Umbilical cord (tissue), 2 donors: ENCODE measurements at places on chromosomes 6 and 20.

GRCh38 chr6:137950581-137950980, 83.5 kb downstream of the TNFAIP3 start:
- DNase-seq = no peak

DNA sequence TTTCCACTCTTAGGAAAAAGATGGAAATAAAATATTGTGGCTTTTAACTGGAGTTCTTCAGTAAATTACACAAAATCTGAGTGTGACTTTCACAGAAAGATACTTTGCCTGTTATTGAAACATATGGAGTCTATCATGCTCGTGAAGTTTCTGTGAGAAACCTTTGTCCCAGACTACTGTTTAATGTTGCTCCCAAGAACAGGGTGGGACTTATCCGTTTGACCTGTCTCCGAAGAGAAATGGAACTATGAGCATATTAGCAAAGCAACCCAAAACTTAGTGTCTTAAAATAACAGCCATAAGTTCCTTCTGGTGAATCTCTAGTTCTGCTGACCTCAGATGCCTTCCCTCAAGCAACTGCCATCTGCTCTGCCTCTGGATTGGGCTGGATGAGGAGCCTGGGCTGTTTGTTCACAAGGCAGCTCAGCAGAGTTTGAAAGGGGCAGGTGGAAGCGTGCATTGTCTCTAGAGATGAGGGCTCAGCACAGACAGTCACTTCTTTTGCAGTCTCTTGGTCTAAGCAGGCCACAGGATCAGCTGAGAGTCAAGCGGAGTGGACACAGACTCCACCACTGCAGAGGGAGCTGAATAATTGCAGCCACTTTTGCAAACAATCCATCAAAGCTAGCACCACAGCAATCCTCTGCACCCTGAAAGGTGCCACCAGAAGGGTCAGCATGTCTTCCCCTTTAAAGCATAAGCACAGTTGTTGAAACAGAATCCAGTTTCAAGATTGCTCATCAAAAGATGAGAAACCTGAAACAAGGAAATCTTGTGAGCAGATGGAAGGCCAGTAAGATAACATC, 52.8 kb downstream of the MYB start:
- peak; percentile 6 for DNase-seq

GRCh38 chr6:166306378-166307081, 1.7 kb downstream of the PRR18 start:
- DNase-seq = no peak

DNA sequence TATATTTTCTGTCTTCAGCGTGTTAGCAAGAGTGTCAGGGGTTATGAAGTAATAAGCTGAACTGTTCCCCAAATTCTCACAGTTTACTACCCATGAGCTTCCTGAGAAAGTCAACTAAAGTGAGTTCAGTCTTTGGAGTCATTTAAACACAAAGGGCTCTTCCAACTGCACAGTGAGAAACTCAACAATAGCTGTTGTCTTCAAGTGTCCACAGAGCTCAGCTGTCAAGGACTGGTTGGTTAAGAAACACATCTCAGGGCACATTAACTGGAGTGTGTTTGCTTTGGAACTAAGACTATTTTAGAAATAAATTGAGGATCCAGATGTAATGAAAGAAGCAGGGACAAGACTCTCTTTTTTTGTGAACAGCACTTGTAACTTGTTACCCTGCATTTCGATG, 241.4 kb upstream of the SOX4 start:
- no peak for DNase-seq

DNA sequence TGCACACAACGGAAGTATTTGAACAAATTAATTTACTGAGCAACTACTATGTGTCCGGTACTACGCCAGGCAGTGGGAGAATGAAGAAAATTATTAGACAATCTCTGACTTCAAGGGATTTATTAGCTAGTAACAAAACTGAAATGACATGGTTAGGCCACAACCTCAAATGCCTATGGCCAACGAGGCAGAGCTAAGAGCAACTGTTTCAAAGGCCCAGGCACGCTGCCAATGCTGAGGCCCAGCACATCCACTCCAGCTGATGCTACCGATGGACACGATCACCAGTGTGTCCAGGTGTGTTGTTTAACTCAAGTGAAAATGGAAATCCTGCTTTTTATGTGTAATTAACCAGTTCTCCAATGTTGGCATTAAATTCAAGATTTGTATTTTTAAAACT, 420.9 kb downstream of the PRKN start:
- no peak for DNase-seq

DNA sequence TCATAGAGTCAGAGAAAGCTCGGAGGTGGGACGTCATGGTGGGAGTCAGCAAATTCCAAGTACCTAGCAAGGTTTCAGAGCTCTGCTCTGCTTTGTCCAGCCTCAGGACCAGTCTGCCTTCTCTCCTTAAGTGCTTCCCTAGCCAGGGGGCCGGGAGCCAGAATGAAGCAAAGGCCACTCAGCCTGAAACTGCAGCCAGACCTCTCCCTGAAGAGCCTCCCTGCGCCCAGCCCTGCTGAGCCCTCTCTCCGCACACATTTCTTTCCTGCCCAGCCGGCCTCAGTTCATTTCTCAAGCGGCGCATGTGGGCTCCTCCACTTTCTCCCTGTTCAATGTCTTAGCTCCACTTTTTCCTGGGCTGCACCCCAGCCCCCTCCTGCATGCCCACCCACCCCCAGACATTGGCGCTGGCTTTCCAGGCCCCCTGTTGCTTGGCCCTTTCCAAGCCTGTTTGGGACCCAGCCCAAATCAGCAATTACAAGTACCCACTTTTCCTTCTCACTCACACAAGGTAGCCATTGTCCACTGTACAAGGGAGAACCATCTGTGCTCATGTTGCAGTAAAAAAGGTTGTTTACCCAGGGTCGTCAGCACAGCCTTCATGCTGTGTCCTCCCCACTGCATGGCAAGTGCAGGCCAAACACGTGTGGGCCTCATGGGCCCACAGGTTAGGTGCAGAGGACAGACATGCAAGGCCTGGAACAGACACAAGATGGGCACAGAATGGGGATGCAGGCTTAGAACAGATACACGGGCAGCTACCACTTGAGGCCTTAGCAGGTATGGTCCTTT, 147.1 kb downstream of the MRPL14 start:
- DNase-seq = no peak

DNA sequence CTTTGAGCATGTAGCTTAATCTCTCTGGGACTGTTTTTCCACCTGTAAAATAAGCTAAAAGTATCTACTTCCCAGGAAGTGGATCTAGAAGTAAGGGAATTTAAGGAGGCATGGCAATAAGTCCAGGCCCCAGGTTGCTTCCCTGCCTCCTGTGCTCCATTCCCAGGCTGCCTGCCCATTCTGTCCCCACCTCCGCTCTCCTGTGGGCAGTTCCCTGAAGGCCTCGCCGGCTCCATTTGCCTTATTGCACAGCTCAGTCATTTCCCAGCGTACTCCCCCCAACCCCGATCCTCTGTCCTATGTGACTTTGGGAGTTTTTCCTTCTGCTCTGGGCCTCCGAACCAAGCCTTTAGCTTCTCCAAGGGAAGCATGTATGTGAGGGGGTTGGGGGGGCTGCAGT, 4.6 kb downstream of the SLC29A1 start:
- no peak for DNase-seq

DNA sequence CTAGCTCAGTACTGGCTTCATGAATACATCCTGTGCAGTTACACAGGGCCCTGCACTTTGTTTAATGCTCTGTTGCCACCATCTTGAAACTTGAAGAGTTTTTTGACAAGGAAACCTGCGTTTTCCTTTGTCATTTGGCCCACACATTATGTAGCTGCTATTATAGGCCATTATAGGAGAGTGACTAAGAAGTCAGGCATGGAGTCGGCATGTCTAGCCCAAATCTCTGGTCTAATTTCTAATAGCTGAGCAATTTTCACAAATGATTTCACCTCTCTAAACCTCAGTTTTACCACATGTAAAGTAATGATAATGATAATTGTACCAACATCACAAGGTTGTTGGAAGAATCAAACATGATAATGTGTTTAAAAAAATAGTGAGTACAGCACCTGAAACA, 67.1 kb upstream of the MYLIP start:
- no peak for DNase-seq

GRCh38 chr6:105492706-105493673, 90.1 kb upstream of the PREP start:
- no peak for DNase-seq

GRCh38 chr6:35969646-35970045, 48.7 kb upstream of the SRPK1 start:
- DNase-seq = no peak

- no peak for DNase-seq
These were observed 286.0 kb downstream of the FOXC1 start for GRCh38 chr6:1895721-1896120.
